G401 (cell line): ENCODE measurements at places on chromosomes 12 and 14. TPM values are rescaled to one million over a fixed set of nuclear protein-coding genes. Genes with fewer than 3 reads are reported as not detected.

The ASIC1 gene
- total RNA-seq, result 9.2 and 13.1 TPM in 2 replicates

The AVPR1A gene
- 0.03 TPM in 1 of 2 replicates, not detected in the other for total RNA-seq

The CIDEB gene
- total RNA-seq, result 1.7 TPM in 1 of 2 replicates, not detected in the other

The CCDC196 gene
- total RNA-seq, result not detected in 2 replicates

The LTBR gene
- total RNA-seq, result 0.86 and 10.1 TPM in 2 replicates

The HOXC9 gene
- total RNA-seq, result 17.3 and 18.7 TPM in 2 replicates

The CBLN3 gene
- total RNA-seq, result 0.25 and 0.88 TPM in 2 replicates

The WNT1 gene
- not detected in 2 replicates for total RNA-seq

The WDR89 gene
- 7.9 and 14.7 TPM in 2 replicates for total RNA-seq

The CACNA1C gene
- 1.7 and 2.8 TPM in 2 replicates for total RNA-seq

The KRT83 gene
- 0.07 TPM in 1 of 2 replicates, not detected in the other for total RNA-seq

The KCNK10 gene
- not detected in 2 replicates for total RNA-seq

The GALNT4 gene
- 18.1 and 23.3 TPM in 2 replicates for total RNA-seq

The PRB2 gene
- not detected in 2 replicates for total RNA-seq

The PROX2 gene
- total RNA-seq, result not detected in 2 replicates

The TSHR gene
- not detected in 2 replicates for total RNA-seq

The FAM90A1 gene
- not detected in 2 replicates for total RNA-seq

The LRRC10 gene
- total RNA-seq, result not detected in 2 replicates

The CLEC4D gene
- total RNA-seq, result not detected in 2 replicates

The CEP290 gene
- 5.0 and 7.7 TPM in 2 replicates for total RNA-seq

The SOAT2 gene
- not detected in 2 replicates for total RNA-seq

The ARG2 gene
- total RNA-seq, result 82.0 and 91.5 TPM in 2 replicates

The SIX6 gene
- not detected in 2 replicates for total RNA-seq

The GAS2L3 gene
- total RNA-seq, result 11.7 and 14.4 TPM in 2 replicates

The TAS2R30 gene
- 0.07 and 0.68 TPM in 2 replicates for total RNA-seq

The AMN gene
- not detected in 2 replicates for total RNA-seq

The CRACR2A gene
- total RNA-seq, result not detected in 2 replicates

The LMNTD1 gene
- total RNA-seq, result not detected in 2 replicates

The BCL11B gene
- total RNA-seq, result not detected in 2 replicates

The KLRG1 gene
- 4.5 and 8.2 TPM in 2 replicates for total RNA-seq

The ABCC9 gene
- total RNA-seq, result not detected in 2 replicates

The COQ6 gene
- 38.2 and 45.8 TPM in 2 replicates for total RNA-seq

The SERPINA1 gene
- not detected in 2 replicates for total RNA-seq

The FSCB gene
- total RNA-seq, result not detected in 2 replicates

The FAR2 gene
- not detected in 2 replicates for total RNA-seq

The CAPZA3 gene
- not detected in 2 replicates for total RNA-seq

The KRT6C gene
- total RNA-seq, result not detected in 2 replicates

The FIGNL2 gene
- 11.1 and 12.8 TPM in 2 replicates for total RNA-seq

The OLR1 gene
- total RNA-seq, result 0.37 and 4.3 TPM in 2 replicates

The ASPG gene
- not detected in 2 replicates for total RNA-seq

The SERPINA9 gene
- not detected in 2 replicates for total RNA-seq

The ALDH1L2 gene
- total RNA-seq, result 0.55 and 2.2 TPM in 2 replicates

The GDF3 gene
- not detected in 2 replicates for total RNA-seq

The FGD4 gene
- total RNA-seq, result 0.61 and 1.9 TPM in 2 replicates

The REP15 gene
- 0.54 TPM in 1 of 2 replicates, not detected in the other for total RNA-seq

The C14orf132 gene
- total RNA-seq, result 0.37 and 2.6 TPM in 2 replicates

The MYF5 gene
- not detected in 2 replicates for total RNA-seq

The PTPN11 gene
- 21.3 and 39.9 TPM in 2 replicates for total RNA-seq

The MSRB3 gene
- 132 and 147 TPM in 2 replicates for total RNA-seq

The SPIC gene
- total RNA-seq, result not detected in 2 replicates

The SYT1 gene
- not detected in 2 replicates for total RNA-seq

The TROAP gene
- 39.1 and 43.0 TPM in 2 replicates for total RNA-seq

The GUCY2C gene
- not detected in 2 replicates for total RNA-seq

The CLEC1B gene
- total RNA-seq, result not detected in 2 replicates

The ITGB7 gene
- 0.41 and 0.49 TPM in 2 replicates for total RNA-seq

The SNX6 gene
- 81.6 and 113 TPM in 2 replicates for total RNA-seq

The PRH2 gene
- not detected in 2 replicates for total RNA-seq
